ENCODE measurements at places on chromosomes 3 and 15. TPM values are rescaled to one million over a fixed set of nuclear protein-coding genes. Genes with fewer than 3 reads are reported as not detected.

NTRK3 gene
- total RNA-seq: 14.6 TPM

CSTA gene
- not detected for total RNA-seq

PYGO1 gene
- total RNA-seq: 36.4 TPM

XCR1 gene
- total RNA-seq: not detected

ZNF860 gene
- total RNA-seq: 4.7 TPM

C2CD4A gene
- total RNA-seq: not detected

UPK1B gene
- 10.1 TPM for total RNA-seq

CATSPER2 gene
- total RNA-seq: 5.7 TPM

NRG4 gene
- 2.3 TPM for total RNA-seq

CPEB1 gene
- total RNA-seq: 9.8 TPM

LNP1 gene
- total RNA-seq: 13.2 TPM

FSTL1 gene
- total RNA-seq: 786 TPM

STRA6 gene
- 17.3 TPM for total RNA-seq

ALDH1A2 gene
- 53.7 TPM for total RNA-seq

FILIP1L gene
- total RNA-seq: 29.5 TPM

OSBPL10 gene
- total RNA-seq: 42.4 TPM

CKMT1B gene
- 6.7 TPM for total RNA-seq

PLA2G4D gene
- not detected for total RNA-seq

GOLGA8S gene
- total RNA-seq: 0.82 TPM

AP3B2 gene
- total RNA-seq: 30.6 TPM

KCNMB3 gene
- 4.9 TPM for total RNA-seq

BNC1 gene
- total RNA-seq: 1.1 TPM

TRAT1 gene
- 0.82 TPM for total RNA-seq

CACNA2D3 gene
- total RNA-seq: 4.9 TPM

NR2E3 gene
- 218 TPM for total RNA-seq

CLSTN2 gene
- total RNA-seq: 26.9 TPM

ZIC4 gene
- 5.5 TPM for total RNA-seq

MUC4 gene
- total RNA-seq: 5.8 TPM

IL20RB gene
- 0.38 TPM for total RNA-seq

KCNAB1 gene
- total RNA-seq: 23.5 TPM

ACSBG1 gene
- total RNA-seq: 1.0 TPM

ANKUB1 gene
- not detected for total RNA-seq

CFAP92 gene
- 1.3 TPM for total RNA-seq

TMEM207 gene
- not detected for total RNA-seq

LMAN1L gene
- total RNA-seq: 3.0 TPM

SEMA3G gene
- 9.6 TPM for total RNA-seq

TSEN2 gene
- 33.8 TPM for total RNA-seq

ARMC8 gene
- total RNA-seq: 95.7 TPM

STAC gene
- total RNA-seq: 13.7 TPM

CCDC13 gene
- total RNA-seq: 9.3 TPM

CHRM5 gene
- total RNA-seq: 6.8 TPM
